Choroid plexus epithelial cell (primary cell): ENCODE measurements at places on chromosomes 2 and 18.

DNA sequence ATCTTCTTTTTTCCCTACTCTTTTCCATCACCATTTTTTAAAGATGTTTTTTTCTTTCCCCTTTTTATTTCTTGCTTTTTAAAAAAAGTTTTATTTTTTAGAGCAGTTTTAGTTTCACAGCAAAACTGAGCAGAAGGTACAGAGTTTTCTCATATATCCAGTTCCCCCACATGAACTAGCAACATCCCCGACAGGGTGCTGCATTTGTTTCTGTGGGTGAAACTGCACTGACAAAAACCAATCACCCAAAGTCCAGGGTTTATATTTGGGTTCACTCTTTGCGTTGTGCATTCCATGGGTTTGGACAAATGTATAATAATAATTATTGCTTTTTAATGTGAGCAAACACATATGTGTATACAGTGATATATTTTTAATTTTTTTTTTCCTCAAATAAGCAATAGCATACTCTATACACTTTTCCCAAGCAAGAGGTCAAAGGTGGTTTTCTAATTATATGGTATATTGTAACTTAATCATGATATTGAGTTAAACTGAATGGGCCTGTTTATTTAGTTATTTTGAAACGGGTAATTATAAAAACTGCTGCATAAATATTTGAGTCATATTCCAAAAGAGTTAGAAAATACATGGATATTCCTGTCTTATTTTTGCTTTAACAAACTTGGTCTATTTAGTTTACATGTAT is 50.3 kb downstream of the NCK2 start:
- no peak for DNase-seq

DNA sequence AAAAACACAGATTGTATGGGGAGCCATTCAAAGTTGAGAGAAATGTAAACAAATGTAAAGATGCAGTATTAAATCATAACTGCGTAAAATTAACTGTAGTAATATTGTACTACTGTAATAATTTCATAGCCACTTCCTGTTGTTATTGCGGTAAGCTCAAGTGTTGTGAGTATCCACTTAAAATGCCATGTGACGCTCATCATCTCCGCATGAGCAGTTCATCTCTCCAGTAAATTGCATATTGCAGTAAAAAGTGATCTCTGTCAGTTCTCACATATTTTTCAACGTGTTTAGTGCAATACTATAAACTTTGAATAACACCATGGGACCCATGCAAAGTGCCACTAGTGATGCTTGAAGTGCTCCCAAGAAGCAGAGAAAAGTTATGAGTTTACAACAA is 41.8 kb upstream of the SP3 start:
- DNase-seq = no peak

DNA sequence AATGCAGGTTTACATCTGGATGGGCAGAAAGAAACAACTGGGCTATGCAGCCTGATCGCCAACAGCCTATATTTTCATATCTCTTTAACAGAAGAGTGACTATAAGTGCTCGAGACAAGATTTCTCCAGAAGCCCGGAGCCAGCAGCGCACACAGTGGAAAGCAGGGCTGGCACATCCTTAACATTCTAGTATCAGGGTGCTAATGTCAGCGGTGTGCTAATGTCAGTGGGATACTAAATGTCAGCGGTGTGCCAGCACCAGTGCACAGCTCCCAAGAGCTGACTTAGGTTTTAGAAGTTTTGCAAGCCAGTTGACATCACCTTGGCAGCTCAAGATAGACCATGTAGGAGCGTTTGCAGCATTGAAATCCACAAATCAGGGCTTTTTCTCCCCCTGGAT is 8.3 kb downstream of the BMP10 start:
- DNase-seq = no peak

DNA sequence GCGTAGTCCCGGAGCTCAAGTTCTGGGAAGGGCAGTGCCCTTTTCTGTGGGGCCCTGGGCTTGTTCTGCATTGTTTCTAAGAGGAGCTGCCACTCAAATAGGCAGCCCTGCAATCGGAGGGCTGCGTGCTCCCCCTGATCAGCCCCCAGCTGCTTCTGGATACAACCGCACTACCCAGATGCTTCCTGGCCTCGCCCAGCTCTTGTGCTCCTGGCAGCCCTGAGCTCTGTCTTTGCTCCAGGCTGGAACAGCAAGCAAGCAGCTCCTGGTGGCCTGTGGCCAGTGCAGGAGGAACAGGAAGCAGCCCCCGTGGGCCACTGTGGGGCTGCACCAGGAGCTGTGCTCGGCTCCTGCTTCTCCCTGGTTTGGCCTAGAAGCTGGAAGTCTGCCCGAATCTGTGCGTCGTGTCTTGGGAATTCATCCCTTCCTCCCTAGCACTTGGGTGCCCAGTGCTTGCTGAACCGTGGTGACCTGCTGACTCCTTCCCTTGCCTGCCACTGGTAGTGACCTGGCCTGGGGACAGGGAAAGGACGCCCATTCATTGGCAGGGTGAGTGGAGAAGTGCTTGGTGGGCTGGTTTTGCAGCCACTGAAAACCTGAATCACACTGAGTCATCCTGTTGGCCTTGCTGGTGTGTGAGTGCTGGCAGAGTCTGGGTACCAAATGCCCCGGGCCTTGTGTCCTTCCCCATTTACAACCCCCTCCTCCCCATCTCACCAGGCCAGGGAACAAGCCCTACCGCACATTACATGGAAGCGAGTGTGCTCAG is 27.3 kb upstream of the NTSR2 start:
- peak; percentile 35 for DNase-seq

DNA sequence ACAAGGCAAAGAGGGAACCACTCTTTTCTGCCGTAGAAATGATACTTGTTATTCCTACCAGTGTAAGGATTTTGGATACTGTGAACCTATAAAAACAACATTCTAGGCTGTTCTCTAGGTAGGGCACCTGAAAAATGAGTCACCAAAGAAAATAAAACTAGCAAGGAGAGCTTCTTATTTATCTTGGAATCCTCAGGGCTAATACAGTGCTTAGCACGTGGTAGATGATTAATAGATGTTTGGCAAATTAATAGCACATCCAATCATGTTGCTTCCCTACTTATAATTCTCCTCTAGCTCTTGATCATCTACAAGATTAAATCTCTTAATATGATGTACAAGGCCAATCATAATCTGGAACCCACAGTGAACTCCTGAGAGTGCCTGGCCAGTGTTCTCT is 73.1 kb downstream of the AAK1 start:
- no peak for DNase-seq

- no peak for DNase-seq
Measured at GRCh38 chr2:98759338-98759737, 28.4 kb upstream of the MGAT4A start.

GRCh38 chr2:120568089-120568974 is 167.3 kb upstream of the GLI2 start:
- DNase-seq = peak; percentile 51

GRCh38 chr2:8485736-8486135 is 196.1 kb upstream of the ID2 start:
- no peak for DNase-seq

DNA sequence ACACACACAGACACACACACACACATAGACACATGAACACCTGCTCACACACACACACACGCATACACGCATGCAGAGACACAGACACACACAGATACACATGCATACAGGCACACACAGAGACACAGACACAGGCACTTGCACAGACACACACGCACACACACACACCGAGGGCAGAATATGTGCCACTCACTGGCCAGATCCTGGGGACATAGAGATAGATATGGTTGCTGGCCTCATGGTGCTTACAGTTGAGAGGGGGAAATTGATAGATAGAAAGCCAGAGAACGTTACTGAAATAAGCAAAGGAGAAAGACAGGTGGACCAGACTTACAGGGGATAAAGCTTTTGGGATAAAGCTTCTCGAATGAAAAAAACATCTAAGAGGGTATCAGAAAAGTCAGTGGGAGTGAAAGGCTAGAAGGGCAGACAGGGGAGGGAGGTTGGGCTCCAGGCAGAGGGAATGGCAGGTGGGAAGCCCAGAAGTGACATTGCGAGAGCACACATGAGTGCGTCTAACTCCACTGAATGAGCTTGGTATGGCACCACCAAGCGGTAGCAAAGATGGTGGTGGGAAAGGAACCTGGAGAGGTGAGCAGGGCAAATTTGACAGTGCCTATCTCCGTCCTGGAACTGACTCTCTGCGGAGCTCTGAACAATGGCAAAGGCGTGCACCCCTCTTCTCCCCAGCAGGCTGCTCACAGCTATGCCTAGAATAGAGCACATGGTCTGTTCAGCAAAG is 390.1 kb upstream of the TRIB2 start:
- DNase-seq = no peak

DNA sequence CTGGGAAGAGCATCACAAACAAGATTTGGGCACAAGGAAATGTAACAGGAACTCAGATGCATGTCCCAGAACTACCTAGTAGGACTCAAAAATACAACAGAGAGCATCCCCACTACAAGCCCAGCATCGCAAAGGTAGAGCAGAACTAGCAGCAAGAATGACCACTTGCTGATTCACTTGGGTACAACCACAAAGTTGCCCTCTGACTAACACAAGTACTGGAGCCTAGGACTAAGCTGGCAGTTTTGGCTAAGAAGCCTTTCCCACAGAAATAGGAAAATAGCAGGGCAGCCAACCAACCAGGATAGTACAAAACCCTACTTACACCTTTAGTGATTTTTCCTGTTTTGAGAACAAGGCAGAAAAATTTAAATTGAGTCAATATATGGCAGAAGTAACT is 193.8 kb downstream of the PAX3 start:
- no peak for DNase-seq

DNA sequence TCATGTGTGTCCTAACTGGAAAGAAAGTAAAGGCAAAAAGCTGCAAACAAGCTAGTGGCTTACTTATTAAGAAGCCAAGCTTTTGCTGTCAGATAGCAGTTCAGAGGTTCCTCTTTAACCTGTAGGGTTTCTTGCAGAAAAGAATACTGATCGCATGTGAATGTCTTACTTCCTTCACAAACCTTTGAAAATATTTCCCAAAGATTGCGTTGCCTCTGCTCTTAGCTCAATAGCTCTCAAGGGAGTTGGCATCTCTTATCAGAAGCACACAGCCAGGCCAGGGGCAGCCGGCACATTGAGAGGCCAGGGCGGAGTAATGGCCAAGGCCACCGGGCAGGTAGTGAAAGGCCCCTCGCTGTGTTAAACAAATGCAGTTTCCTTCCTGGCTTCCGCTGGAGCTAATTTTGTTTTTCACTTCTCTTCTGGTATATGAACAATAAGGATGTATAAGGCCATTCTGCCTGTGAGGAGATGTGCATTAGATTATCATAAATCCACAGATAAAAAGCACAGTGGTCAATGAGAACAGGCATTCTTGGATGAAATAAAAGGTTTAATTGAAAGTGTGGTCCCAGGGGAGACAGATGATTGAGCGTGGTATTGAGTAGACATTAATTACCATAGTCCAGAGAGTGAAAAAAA is 542.4 kb upstream of the NRP2 start:
- DNase-seq = no peak

GRCh38 chr2:126657148-126657635 is 1.2 kb downstream of the GYPC start:
- DNase-seq = peak; percentile 97

DNA sequence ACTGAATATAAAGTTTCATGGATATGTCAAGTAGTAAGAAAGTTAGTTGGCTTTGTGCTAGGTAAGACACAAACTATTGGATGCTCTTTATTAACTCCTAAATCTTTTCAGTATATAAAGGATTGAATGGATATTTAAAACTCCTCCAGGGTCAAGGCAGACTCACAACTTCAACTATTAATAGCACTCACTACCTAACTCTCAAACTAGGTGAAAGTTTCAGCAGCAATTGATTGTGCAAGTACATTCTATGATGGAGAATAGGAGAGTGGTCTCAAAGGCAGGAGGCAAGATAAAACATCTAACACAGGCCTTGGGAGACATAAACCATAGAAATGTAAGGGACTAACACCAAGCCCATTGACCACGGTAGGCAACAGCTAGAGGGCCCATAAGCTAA is 328.9 kb upstream of the CHAC2 start:
- no peak for DNase-seq

- DNase-seq = peak; percentile 67
Measured at GRCh38 chr18:64119916-64120315, 29.0 kb downstream of the LINC00305 start.

DNA sequence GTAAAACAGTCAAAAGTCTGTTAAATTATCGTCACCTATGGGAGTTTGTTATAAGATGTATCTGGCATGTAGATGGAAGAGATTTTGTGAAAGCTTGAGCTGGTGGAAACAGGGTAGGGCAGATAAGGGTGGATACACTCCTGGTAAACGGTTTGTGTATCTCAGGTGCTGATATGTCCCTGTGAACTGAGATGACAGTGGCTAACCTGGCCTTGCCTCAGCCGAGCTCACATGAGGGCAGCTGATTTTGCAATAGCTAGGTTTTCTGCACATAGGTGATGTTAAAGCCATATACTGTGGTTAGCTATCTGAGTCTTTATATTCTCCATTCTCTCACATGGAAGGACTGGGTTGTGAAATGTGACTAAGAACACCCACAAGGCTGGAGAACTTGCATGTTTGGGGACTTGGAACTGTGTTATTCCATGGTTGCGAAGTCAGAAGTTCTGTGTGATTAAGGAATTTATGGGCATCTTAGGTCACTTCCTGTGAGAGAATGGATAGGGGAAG is 205.1 kb downstream of the TPGS2 start:
- DNase-seq = no peak

- DNase-seq = peak; percentile 63
Measured at GRCh38 chr2:51165534-51166260, 133.8 kb upstream of the NRXN1 start.

DNA sequence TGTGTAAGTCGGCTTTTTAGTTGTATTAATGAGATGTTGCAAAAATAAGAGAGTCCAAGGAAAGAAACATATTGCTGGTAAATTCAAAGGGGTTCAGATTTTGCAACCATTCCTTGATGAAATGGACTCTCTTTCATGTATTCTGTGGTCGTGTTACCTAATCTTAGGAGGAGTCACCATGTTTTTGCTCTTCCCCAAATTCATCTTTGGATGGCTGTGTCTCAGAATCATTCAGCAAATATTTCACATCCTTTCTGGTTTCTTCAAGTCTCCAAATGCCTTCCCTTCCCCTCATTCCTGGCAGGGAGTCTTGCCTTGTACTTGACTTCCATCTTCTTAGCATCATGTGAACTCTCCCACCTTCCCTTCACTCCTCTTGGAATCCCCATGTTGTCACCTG is 66.1 kb downstream of the PTPRM start:
- no peak for DNase-seq

- DNase-seq = no peak
Measured at GRCh38 chr18:53792762-53793161, 431.7 kb downstream of the MBD2 start.

DNA sequence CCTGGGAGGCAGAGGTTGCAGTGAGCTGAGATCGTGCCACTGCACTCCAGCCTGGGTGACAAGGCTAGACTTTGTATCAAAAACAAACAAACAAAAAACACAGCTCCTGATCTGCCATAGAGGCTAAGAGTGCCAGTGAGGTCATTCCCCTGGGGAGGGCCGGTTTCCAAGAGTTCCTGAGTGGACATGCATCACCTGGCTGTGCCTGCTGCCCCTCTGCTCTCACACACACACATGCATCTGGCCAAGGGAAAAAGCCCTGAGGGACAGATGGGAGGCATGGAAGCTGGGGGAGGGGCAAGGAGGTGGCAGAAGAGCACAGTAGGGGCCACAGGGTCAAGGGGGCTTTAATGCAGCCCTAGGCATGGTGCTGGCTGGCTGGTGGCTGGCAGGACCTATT is 60.4 kb downstream of the ZBTB7C start:
- no peak for DNase-seq
